ENCODE measurements at places on chromosomes 6 and 20.

DNA sequence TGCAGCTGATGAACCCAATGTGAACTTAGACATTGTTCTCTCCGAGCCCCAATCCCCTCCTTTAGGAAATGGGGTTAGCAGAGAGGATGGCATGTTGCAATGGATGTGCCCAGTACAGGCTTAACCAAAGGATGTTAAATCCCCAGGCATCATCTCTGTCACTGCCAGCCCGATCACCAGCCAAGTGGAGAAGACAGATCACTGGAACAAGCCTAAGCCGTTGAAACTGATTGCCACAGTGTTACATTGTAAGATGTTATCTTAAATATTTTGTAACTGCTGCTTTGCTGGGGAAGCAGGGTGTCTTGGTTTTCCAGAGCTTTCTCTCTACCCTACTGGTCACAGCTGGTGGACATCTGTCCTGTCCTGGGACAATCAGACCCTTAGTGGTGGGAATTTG lies 783.4 kb upstream of the CHD6 start:
- no peak for DNase-seq

DNA sequence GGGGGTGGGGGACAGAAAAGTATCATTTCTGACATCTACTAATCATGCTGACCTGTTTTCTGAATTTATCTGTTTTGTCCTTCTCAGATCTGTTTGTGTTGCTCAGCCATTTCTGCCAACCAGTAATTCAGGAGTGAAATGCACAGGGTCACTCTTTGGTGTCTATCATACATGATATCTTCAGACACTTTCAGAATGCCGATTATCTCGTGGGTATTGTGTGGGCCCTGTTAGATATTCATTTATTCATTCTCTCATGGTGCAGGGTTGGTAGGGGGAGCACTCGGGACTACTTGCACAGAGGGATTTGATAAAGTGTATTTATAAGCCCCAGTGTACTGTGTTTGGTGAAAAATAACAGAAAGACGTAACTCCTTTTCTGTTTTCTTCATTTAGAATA lies 101.2 kb upstream of the CITED2 start:
- DNase-seq = no peak

GRCh38 chr6:42200035-42200434 lies 5.3 kb upstream of the GUCA1B start:
- DNase-seq = no peak

GRCh38 chr6:41591859-41592502 lies 45.8 kb downstream of the FOXP4 start:
- DNase-seq = peak; percentile 63

- DNase-seq = no peak
These were observed 107.4 kb downstream of the COL19A1 start for GRCh38 chr6:69973763-69974162.

DNA sequence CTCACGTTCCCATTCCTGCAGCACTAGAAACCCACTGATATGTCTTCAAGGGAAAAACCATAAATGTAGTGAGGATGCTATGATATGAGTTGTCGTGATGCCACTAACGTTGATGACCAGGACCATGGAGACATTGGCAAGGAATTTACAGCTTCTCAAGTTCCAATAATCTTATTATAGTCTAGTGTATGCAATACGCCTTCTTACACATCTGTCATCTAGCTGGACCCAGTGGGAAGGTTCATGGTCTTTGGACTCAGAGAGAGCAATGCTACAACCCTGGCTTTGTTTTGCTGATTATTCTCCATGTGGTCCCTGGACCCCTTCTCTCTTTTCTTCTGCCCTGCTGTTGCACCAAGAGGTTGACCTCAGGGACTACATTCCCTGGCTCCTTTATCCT lies 76.0 kb upstream of the BMP2 start:
- DNase-seq = no peak

GRCh38 chr20:48246061-48246790 lies 460.9 kb upstream of the SULF2 start:
- DNase-seq = no peak

- DNase-seq = no peak
These were observed 204.7 kb upstream of the SULF2 start for GRCh38 chr20:47989957-47990356.

GRCh38 chr20:52312132-52312729 lies 120.7 kb upstream of the ZFP64 start:
- peak; percentile 31 for DNase-seq

DNA sequence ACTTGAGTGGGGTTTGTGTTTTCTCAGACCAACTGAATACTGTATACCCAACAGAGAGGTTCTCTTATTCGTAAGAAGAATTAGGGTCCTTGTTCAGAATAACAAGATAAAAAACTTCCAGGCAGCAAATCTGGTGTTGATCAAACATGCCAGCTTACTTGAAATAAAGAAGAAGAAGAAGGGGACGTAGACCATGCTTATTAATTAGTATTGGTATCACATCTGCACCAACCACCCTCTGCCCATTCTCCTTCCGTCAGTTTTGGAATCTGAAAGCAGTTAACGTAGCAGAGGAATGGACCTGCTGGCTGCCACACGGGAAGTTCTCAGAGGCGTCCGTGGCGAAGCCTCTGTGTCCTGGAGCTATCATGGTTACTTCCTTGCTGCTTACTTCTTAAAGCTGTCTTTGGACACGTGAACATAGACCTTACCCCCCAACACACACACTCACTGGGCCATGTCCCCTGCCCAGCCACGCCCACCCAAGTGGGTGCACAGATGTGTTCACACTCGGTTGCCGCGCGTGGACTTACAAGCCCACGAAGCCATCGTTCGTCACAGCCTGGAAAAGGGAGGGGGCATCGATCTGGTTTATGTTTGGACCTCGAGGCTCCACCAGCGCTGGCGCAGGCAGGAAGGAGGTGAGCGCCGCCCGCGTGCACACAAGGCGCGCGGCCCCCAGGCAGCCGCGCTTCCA lies 4.1 kb upstream of the DLL1 start:
- peak; percentile 70 for DNase-seq

- peak; percentile 70 for DNase-seq
These were observed 968 bp upstream of the ZMYND8 start for GRCh38 chr20:47357296-47358038.

DNA sequence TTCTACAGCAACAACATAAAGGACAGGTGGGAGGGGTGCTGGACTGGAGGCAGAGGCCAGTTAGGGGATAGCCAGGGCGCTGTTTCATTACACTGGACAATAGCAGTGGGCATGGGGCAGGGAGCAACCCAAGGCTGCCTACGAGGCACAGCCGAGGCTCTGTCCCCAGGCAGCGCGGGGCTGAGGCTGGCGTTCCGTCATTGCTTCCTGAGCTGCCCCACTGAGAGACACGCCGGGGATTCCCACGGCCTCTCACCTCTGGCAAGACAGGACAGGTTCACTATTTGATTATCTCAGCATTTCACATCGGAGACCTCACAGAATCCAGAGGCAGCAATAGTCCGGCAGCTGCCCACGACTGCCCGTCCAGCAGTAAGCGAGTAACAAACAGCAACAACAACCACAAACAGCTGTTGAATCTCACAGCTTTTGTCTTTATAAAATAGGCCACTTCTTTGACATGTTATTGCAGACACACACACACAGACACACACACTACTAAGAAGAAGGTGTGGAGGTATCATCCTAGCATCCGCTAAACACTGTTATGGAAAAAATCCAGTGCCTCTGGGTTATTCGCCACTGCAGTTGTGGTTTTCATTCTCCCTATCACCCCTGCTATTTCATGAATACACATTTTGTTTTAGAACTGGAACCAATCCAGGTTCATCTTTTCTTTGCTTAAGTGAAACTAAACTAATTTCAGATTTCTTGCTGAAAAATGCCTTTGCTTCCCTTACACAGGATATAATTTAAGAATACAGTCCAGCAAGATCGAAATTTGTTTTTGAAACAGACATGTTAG lies 19.5 kb downstream of the KIF25 start:
- no peak for DNase-seq

DNA sequence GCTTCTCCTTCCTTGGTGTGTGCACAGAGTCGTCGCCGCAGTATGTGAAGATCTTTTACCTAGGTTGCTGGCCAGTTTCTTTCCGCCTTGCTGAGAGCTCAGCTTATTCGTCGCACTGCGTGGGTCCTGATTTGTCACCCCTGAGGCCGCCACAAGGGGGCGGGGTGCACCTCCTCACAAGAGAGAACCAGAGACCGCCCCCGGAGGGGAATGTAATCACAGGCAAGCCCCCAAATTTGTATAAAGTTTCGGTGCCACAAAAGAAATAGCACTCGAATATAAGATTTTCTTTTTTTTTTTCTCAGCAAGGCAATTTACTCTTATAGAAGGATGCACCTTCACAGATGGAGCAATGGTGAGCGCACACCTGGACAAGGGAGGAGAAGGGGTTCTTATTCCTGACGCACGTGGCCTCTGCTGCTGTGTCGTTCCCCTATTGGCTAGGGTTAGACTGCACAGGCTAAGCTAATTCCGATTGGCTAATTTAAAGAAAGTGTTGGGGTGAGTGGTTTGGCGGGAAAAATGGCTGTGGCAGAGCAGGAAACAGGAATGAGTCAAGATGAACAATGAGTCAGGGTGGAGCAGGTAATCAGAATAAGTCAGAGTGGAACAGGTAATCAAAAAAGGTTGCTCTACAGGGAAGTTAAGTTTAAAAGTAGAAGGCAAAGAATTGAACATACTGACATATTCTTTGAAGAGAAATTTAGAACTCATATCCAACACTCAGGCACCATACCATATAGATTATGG lies 19.5 kb downstream of the NCOA3 start:
- DNase-seq = no peak

- no peak for DNase-seq
These were observed 5.9 kb upstream of the CSTL1 start for GRCh38 chr20:23433628-23434027.

- no peak for DNase-seq
These were observed 404.1 kb downstream of the FOXA2 start for GRCh38 chr20:22180244-22180643.

GRCh38 chr6:63353286-63353630 lies 33.5 kb upstream of the LGSN start:
- no peak for DNase-seq

DNA sequence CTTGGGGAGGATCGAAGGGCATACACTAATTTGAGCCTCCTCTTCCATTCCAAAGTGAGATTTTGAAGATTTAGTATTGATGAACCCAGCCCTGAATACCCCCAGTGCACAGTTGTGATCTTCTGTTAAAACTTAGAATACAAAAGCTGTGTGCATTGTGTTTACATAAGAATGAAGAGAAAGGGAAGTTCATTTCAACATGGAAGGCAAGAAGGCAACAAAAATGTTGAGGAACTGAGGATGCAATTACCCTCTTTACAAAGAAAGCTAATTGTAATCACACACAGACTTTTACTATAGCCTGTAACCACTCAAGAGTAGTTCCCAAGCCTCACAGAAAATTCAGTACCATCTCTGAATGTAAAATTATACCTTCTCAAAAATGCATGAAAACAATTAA lies 49.3 kb downstream of the GFOD1 start:
- no peak for DNase-seq

GRCh38 chr6:23370051-23370450 lies 756.0 kb upstream of the NRSN1 start:
- DNase-seq = no peak

- no peak for DNase-seq
These were observed 85.6 kb downstream of the UBE3D start for GRCh38 chr6:82980086-82980485.

GRCh38 chr6:87756858-87757257 lies 54.8 kb upstream of the AKIRIN2 start:
- DNase-seq = no peak

All from NCI-H146 (cell line).